ENCODE measurements at places on chromosomes 13 and 19.
A peak's percentile ranks its signal among the peaks of the same experiment; 100 is the strongest.

GRCh38 chr19:30479231-30479630 lies 107.0 kb downstream of the ZNF536 start:
- no peak for DNase-seq

DNA sequence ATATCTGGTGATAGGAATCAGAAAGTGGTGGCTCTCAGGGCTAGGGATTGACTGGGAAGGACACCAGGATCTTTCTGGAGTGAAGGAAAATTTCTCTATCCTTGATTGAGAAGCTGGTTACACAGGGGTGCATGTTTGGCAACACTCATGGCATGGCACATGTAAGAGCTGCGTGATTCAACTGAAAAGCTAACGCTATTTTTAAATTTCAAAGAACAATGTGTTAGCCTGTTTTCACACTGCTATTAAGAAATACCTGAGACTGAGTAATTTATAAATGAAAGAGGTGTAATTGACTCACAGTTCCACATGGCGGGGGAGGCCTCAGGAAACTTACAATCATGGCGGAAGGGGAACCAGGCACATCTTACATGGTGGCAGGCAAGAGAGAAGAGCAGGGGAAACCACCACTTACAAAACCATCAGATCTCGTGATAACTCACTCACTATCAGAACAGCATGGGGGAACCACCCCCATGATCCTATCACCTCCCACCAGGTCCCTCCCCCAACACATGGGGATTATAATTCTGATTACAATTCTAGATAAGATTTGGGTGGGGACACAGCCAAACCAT lies 7.4 kb downstream of the SIGLEC8 start:
- no peak for DNase-seq

- DNase-seq = peak; percentile 39
Observed at GRCh38 chr13:95239283-95239682, 62.0 kb downstream of the ABCC4 start.

DNA sequence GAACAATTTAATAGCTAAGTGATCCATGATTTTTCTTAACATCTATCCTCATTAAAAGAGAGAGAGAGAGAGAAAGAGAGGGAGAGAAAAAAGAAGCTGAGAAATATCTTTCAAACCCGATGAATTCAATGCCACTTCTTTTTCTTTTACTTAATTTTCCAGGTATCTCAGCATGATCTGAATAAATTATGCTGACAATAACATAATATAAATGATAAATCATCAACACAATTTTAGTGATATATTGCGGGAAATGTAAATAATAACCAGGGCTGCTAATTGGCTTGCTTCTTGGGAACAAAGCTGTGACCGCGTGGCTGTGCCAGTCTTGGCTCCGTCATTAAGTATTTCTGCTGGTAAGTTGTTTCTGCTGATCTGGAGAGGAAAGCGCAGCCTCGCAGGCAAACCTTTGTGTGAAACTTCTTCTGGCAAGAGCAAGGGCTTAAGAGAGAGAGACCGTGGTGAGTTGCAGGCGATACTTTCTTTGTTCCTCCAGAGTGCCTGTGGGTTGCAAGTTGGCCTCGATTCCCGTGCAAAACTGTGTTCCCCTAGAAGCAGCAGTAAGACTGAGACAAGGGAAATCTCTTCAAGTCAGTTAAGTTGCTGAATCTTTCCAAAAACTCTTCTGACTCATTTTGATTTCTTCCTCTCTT lies 489.1 kb upstream of the TSHZ3 start:
- no peak for DNase-seq

GRCh38 chr19:13902993-13903555 lies 2.8 kb downstream of the BRME1 start:
- no peak for DNase-seq

DNA sequence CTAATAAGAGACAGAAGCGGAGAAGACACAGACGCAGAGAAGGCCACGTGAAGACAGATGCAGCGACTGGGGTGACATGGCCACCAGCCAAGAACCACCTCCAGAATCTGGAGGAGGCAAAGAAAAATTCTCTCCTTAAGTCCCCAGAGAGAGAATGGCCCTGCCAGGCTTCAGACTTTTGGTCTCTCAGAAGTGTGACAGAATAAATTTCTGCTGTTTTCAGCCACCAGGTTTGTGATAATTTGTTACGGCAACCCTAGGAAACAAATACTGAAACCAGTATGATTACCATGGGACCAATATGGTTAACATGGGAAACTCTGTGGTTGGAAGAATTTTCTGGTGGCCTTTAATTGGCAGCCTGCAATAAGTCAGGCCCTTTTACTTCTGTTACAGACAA lies 63.9 kb upstream of the DOCK9 start:
- DNase-seq = no peak

- peak; percentile 23 for DNase-seq
Observed at GRCh38 chr19:35733180-35734125, 8.8 kb downstream of the IGFLR1 start.

GRCh38 chr13:23392313-23392712 lies 41.2 kb downstream of the SACS start:
- no peak for DNase-seq

GRCh38 chr13:40337651-40338050 lies 328.8 kb downstream of the FOXO1 start:
- DNase-seq = no peak

DNA sequence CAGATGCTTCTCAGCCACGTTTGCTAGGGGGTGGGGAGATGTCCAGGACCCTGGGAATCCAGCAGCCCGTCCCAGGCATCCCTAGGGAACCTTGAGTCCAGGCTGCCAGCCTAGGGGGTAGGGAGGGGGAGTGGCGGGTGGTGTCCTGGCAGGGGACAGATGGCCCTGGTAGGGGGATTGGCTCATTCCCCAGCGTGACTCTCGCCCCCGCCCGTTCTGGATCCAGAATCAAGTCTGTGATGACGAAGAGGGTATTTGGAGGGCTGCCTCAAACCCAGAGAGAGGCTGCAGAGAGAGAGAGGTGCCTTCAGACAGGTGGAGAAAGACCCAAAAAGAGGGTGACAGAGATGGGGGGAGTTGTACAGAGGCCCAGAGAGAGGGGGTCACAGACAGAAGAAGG lies 4.1 kb downstream of the SLC17A7 start:
- no peak for DNase-seq

DNA sequence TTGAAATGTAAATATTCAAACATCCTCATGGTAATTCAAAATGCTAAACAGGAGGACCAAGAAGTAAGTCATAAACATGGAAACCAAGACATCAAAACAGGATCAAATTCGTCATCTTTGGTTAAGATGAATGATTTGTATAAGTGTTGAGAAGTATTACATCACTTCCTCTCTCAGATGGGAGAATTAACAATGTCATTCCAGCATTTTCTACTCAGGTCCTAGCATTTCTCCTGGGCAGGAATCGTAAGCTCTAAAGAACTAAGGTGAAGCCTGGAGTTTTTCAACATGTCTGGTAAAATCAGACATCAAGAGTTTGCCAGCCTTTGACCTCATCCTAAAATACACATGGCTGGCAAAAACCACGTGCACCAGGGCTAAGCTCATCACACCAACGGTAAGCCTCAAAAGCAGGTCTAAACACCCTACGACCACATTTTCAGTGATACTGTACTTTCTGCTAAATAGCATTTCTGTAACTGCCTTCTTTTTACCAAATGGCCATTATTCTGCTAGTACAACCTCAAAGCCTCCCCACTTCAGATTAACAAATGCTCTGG lies 24.8 kb downstream of the RANBP3 start:
- no peak for DNase-seq

- peak; percentile 75 for DNase-seq
Observed at GRCh38 chr13:113209759-113210421, 477 bp downstream of the CUL4A start.

GRCh38 chr13:53856573-53857195 lies 828.1 kb downstream of the OLFM4 start:
- DNase-seq = no peak

DNA sequence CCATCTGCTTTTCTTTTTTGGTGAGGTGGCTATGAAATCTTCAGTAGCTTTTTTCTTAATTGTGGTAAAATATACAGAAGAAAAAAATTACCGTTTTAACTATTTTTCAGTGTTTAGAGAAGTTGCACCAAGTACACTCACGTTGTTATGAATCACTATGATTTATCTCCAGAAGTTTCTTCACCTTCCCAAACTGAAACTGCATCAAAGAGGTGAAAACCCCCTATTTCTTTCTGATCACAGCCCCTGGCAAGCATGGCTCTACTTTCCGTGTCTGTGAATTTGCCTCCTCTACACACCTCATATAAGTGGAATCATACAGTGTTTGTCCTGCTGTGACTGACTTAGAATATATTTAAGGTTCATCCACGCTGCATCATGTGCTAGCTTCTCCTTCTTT lies 15.6 kb upstream of the SIGLEC10 start:
- no peak for DNase-seq

- DNase-seq = no peak
Observed at GRCh38 chr19:10523135-10523636, 5.9 kb upstream of the S1PR5 start.

DNA sequence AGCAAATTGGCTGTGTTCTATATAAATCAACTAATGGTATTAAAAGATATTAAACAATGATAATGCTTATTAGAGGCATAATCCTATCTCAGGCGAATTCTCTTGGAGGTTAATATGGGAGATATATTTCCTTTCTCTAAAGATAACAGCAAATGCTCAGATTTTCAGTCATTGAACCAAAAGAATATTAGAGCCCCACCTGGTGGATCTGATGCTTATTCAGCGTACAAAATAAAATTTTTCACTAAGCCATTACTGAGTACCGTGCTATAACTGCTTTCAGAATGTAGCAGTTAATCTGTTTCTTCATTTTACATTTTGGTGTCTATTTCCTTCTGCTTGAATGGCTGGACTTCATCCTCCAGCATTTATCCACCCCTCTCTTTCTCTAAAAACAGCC lies 143.3 kb upstream of the IPO5 start:
- no peak for DNase-seq

GRCh38 chr19:55431183-55431582 lies 11.9 kb downstream of the SHISA7 start:
- no peak for DNase-seq

- DNase-seq = no peak
Observed at GRCh38 chr13:109151255-109151654, 521.8 kb downstream of the MYO16 start.

DNA sequence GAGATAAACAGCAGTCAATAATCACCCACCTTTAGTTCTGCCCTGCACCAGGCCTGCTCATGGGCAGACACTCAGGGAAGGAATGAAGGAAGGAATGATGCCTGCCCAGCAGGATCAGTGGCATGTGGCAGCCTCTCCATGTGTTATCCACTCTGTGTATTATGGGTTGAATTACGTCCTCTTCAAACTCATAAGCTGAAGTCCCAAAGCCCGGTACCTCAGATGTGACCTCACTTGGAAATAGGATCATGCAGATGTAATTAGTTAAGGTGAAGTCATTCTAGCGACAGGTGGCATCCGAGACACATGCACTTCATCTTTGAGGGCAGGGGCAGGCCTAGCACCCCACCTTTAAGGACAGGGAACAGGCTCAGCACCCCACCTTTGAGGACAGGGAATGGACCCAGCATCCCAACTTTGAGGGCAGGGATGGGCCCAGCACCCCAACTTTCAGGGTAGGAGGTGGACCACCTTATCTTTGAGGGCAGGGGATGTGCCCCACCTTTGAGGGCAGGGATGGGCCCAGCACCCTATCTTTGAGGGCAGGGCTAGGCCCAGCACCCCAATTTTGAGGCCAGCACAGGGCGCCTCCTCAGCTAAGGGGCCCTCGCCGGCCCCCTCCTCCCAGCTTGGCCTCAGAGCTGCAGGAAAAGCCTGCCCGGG lies 127.6 kb downstream of the URI1 start:
- DNase-seq = no peak

- DNase-seq = no peak
Observed at GRCh38 chr19:20067943-20068342, 9.9 kb upstream of the ZNF90 start.

- no peak for DNase-seq
Observed at GRCh38 chr19:6678690-6679109, 8.7 kb upstream of the TNFSF14 start.

DNA sequence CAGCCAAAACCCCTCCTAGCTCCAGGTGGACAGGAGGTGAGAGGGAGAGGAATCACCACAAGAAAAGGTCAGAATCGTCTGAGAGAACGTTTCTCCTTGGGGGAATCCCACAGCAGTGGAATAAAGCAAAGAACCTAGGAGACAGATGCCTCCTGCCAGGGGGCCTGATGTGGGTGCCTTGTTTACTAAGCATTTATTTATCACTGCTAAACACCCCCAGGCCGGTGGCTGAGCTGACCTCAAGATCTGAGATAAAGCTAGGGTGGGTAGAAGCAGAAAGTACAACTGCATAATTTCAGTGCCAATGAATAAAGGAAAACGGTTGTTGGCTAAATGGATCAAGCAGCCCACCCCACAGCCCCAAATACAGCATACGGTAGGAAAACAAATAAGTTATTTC lies 33.9 kb upstream of the ATP11A start:
- DNase-seq = no peak

Data from GM13977 (cell line).